ENCODE measurements at places on chromosomes 11 and 22.

DNA sequence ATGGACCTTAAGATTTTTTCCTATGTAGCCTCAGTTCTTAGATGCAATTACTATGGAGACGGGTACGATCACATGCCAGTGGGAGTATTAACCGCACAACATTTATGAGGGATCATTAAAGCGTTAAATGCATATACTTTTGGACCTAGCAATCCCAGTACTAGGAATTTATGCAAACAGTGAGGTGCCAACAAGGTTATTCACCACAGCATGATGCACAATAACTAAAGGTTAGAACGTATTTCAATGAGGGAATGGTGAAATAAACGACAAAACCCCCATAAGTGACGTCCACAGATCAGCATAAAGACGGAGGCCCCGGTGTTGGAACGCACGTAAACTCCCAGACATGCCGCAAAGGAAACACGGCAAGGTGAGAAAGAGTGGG is 539 bp downstream of the SIRT3 start:
- peak; percentile 35 for DNase-seq

DNA sequence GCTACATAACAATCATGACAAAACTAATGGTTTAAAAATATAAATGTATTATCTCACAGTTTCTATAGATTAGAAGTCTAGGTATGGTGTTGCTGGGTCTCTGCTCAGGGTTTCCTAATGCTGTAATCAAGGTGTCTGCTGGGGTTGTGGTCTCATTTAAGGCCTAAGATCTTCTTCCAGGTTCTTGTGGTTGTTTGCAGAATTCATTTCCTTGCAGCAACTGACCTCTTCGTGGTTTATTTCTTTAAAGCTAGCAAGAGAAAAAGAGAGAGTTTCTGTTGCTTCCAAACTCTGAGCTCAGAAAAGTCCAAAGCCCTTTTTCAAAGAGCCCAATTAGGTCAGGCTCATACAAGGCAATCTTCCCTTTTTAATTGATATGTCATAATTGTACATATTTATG is 452.7 kb upstream of the CCDC179 start:
- DNase-seq, result no peak

- DNase-seq, result no peak
Observed at GRCh38 chr11:113131036-113131775, 170.0 kb downstream of the NCAM1 start.

- no peak for DNase-seq
Observed at GRCh38 chr11:69127081-69127850, 28.5 kb upstream of the SMIM38 start.

Data from stimulated activated CD8-positive, alpha-beta memory T cell treated with anti-CD3 and anti-CD28 coated beads, Interleukin-4, amount 100 ng/mL, for 1 hour (primary cell).